ENCODE measurements at places on chromosomes 2 and 18. TPM values are rescaled to one million over a fixed set of nuclear protein-coding genes. Genes with fewer than 3 reads are reported as not detected.

The SLC8A1 gene
- total RNA-seq, result 0.41 TPM

The FSHR gene
- not detected for total RNA-seq

The ABHD1 gene
- 1.2 TPM for total RNA-seq

The VAMP8 gene
- total RNA-seq, result 23.2 TPM

The MBD1 gene
- 42.4 TPM for total RNA-seq

The VAPA gene
- total RNA-seq, result 224 TPM

The EMILIN1 gene
- total RNA-seq, result 0.64 TPM

The AKAIN1 gene
- not detected for total RNA-seq

The ASIC4 gene
- total RNA-seq, result 0.08 TPM

The GPR45 gene
- not detected for total RNA-seq

The PROKR1 gene
- total RNA-seq, result not detected

The ACTR2 gene
- total RNA-seq, result 171 TPM

The OTOS gene
- total RNA-seq, result not detected

The SKA1 gene
- total RNA-seq, result 12.4 TPM

The CRYBA2 gene
- not detected for total RNA-seq

The HOXD1 gene
- not detected for total RNA-seq

The TUBA3E gene
- 0.78 TPM for total RNA-seq

The RAB27B gene
- 11.7 TPM for total RNA-seq

The TMEM198 gene
- total RNA-seq, result 0.71 TPM

The SERPINB3 gene
- not detected for total RNA-seq

The CROCC2 gene
- not detected for total RNA-seq

The MOGAT1 gene
- total RNA-seq, result not detected

The NOSTRIN gene
- 3.3 TPM for total RNA-seq
